ENCODE measurements at places on chromosomes 4 and X.

DNA sequence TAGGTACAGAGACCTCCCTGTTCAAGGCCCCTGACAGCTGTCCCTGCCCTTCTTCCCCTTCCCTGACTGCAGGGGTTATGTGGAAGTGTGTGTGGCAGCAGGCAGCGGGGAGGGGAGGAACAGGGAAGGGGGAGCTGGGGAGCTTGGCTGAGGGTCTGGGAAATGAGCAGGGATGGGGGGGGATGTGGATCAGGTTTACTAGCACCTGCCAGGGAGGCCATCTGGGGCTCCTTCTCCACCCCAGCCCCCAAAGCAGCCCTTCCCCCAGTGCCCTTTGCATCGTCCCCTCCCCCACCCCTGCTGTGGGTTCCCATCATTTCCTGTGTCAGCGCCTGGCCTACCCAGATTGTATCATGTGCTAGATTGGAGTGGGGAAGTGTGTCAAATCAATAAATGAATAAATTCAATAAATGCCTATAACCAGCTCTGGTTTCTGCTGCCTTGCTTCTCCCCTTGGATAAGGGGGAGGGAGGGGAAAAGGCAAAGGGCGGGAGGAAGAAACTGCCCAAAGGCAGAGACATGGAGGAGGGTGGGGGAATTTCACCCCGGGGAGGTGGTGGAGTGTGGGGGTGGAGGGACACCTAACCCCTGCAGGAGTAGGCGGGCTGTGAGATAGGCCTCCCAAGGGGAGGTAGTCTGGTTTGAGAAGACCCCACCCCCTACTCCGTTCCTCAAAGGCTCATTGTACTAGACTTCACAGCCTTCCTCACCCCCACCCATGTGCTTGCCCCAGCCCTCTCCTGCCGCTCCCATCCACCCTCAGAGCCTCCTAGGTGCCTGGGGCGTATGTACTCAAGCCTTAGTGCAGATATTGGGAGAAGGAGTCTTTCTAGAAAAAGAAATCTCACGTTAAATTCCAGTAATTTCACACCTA lies 3.2 kb downstream of the CXorf65 start:
- DNase-seq, result peak; percentile 31

DNA sequence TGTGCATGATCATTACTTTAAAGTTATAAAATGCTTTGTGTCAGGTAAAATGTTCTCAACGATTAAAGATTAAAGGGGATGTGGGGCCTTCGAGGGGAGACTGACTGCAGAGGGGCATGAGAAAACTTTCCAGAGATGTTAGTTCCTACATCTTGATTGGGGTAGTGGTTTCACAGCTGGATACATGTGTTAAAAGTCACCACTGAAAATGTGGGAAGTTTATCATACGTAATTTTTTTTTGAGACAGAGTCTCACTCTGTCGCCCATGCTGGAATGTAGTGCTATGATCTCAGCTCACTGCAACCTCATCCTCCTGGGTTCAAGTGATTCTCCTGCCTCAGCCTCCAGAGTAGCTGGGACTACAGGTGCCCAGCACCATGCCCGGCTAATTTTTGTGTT lies 79.5 kb downstream of the RBM47 start:
- DNase-seq, result no peak

DNA sequence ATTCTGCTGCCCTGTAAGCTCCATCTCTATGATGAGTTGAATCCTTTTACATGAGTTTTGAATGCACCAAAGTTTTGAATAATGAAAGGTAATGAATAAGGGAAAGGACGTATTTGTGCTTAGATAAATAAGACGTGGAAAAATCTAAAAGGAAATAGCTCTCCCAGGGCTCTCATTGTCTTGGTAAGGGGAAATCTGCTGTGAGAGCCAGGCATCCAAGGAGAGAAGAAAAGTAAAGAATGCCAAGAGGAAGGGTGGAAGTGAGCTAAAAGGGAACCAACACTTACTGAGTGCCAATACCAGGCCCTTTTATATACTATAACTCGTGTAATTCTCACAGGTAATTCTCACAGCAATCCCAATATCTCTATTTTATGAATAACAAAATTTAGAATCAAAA lies 62.6 kb upstream of the KLHL13 start:
- DNase-seq, result no peak

DNA sequence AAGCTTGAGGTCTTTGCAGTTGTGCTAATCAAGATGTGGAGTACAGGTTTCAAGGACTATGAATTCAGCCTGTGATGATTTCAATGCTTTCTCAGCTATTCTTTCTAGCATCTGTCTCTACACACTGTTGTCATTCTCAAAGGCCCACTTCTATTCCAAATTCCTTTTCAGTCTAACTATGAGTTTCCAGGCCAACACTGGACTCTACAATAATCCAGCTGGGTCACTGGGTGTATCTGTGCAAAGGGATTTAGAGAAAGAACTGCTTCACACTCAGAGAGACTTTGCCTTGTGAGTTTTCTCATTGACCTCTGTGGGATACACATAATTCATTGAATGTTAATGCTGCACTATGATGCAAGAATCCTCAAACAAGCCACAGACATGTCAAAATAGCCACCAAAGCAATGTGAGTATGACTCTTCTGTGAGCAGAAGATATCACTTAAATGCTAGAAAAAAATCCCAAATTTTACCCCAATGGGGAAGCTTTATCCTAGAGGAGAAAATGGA lies 171.8 kb upstream of the CLNK start:
- DNase-seq, result no peak

DNA sequence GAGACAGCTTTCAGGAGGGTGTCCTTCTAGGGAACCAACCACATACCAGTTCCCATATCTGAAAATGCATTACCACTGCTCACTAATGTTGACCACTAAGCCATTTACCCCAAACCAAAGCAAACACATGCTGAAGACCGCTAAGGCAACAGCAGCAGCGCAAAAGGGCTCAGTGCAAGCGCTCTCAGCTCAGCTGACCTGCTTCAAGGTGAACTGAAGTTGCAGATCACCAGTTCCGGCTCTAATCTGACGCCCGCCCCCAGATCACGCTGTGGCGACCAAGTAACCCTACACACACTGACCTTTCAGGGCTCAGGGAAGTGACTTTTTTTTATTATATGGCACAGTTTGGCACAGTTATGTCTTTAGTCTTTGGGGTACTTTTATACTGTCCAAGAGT lies 5.8 kb downstream of the MECP2 start:
- no peak for DNase-seq

DNA sequence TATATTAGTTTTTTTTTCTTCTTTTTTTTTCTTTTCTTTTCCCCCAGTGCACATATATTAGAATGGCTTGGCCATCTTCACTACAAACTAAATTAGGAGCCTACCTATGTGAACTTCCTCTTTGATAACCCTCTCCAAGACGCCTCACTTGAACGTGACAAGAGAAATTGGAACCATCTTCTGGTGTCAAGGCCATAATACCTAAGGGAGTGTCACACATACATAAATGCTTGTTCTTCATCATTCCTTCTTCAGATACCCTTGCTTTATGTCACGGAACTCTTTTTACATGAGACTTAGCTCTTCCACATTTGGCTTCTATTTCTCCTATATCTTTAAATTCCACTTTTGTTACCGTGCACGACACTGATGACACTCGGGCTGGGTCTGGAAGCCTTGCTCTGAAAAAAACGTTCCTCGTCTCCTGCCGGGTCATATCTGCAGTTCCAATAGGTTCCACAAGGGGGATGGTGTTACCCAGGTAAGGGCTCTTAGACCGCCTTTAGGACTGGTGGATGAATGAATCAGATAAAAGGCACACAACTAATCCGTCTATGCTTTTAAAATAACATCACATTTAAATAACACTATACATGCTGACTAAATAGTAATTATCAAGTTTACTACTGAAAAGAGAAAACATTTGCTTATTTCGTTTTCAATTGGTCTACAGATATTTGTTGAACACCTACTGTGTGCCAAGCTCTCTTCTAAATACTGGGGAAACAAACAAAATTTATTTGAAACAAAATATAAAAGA lies 19.9 kb downstream of the DGAT2L6 start:
- DNase-seq, result peak; percentile 48

GRCh38 chr4:84877051-84877833 lies 89.2 kb downstream of the WDFY3 start:
- DNase-seq, result no peak

GRCh38 chrX:68912113-68912512 lies 83.3 kb downstream of the EFNB1 start:
- DNase-seq, result no peak

DNA sequence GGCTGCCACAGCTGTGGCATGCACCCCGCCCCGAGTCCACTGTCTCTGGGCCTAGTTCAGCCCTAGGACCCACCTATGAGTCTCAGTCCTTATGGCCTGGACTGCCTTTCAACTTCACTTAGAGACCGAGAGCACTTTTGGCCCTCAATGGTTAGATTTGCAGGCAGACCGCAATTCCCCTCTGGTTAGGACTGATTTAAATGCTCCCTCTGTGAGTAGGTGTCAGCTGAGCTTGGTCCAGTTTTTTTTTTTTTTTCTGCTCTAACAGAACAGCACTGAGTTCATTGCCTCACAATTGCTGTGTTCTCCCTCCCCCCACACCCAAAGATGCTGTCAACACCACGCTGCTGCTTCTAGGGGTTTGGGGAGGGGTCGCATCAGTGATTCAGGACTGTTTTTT lies 143.2 kb downstream of the BMP15 start:
- DNase-seq, result no peak

DNA sequence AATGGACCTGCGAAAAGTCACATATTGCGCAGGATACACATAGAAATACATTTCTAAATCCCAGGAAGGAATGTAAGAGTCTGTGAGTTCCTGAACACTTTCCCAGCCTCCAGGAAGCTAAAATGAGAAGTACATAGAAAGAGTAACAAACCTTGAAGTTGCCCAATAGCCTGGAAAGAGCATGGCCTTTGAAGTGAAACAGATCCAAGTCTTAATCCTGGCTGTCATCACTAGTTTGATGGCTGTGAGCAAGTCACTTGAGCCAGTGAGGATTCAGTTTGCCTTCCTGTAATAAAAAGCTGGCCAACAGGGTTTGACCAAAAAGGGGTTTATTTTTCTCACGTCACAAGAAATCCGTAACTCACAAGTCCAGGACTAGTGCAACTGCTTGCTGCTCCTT lies 69.8 kb downstream of the ARHGEF38 start:
- no peak for DNase-seq

- no peak for DNase-seq
Measured at GRCh38 chrX:150872773-150873336, 25.6 kb downstream of the CD99L2 start.

DNA sequence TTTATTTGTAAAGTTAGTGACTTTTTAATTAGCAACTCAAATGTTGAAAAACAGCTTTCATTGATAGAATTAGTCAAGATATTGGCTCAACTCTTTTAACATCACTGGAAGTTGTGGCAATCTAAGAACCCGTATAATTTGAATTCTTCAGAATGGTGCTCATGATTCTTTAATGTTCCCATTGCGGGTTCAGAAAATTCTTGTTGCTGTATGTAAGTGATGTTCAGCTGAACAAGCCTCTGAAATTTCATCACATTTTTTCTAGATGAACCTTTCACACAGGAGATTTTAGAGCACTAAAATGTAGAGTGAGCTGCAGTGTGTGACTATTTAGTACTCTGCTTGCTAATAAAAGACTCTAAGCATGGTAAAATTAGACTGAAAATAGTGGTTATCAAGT lies 1317.7 kb downstream of the FSTL5 start:
- DNase-seq, result no peak

- DNase-seq, result no peak
Measured at GRCh38 chrX:118523920-118524319, 28.3 kb downstream of the DOCK11 start.

DNA sequence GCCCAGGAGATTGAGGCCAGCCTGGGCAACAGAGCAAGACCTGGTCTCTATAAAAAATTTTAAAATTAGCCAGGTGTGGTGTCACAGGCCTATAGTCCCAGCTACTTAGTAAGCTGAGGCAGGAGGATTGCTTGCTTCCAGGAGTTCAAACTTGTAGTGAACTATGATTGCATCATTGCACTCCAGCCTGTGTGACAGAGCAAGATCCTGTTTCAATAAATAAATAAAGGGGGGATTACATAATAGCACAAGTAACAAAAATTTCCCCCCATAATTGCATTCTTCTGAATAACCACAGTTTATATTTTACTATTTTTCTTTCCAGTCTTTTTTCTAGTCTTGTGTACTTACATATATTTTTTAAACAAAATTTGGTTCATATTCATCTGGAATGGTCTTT lies 135.6 kb downstream of the CHIC2 start:
- DNase-seq, result no peak

DNA sequence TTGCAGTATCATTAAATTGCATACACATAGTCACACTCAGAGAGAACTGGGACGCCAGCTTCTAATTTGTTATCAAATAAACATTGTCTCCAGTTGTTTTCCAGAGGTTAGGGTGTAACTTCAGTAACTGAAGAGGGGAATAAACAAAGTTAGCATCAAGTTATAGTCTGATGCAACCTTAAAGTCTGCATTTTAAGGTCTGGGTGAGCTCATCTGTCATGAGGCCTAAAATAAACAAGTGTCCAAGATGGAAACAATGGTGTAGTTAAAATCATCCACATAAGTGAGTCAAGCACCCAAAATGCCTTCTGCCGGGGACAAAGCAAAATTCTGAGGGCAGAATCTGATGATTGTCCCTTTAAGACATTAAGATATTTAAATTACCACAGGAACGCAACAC lies 70.3 kb upstream of the EMCN start:
- no peak for DNase-seq

DNA sequence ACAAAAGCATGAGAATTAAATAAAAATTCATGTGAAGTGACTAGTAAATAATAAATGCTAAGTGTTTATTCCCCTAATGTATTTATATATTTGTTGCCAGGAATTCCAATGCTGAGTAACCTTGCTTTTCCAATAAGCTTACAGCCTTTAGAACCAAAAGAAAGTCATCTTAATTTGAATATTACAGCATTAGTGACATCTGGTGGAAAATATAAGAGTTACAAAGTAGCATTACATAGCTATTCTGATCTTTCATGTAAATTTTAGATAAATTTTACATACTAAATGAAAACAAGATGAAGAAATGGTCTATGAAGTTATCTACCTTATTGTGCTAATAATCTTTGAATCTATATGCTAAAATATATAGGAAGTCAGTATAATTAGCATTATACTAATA lies 10.4 kb downstream of the MAD2L1 start:
- no peak for DNase-seq

DNA sequence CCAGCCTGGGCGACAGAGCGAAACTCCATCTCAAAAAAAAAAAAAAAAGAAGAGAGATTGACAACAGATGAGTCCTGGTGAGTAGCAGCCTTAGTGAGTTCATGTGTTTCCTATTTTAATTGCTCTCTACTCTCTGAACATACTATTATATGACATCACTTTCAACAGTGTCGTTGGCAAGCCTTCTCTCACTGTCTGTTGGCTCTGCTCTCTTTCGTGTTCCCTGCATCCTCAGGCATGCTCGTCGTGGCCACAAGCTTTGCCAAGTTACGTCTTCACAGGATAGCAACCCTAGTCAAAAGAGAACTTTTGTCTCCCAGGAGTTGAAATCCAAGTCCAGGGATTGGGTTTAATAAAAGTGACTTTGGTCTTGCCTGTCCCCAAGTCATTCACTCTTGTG lies 117.1 kb upstream of the EGFL6 start:
- no peak for DNase-seq

DNA sequence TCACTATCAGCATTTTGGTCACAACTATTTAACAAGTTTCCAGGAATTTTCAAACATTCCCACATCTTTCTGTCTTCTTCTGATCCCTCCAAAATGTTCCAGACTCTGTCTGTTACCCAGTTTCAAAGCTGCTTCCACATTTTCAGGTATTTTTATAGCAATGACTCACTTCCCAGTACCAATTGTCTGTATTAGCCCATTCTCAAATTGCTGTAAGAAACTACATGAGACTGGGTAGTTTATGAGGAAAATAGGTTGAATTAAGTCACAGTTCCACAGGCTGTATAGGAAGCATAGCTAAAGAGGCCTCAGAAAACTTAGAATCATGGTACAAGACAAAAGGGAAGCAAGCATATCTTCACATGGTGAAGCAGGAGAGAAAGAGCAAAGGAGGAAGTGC lies 475.0 kb upstream of the PCDH7 start:
- DNase-seq, result no peak

All from neural crest cell (in vitro differentiated cells).